Stomach (tissue), 19 donors: ENCODE measurements at places on chromosomes 2 and 18. TPM values are rescaled to one million over a fixed set of nuclear protein-coding genes. Genes with fewer than 3 reads are reported as not detected.

The CFAP65 gene
- total RNA-seq = not detected

The EGR4 gene
- not detected for total RNA-seq

The SLC11A1 gene
- not detected for total RNA-seq

The EHD3 gene
- 3.2 TPM for total RNA-seq

The CRIM1 gene
- total RNA-seq = 158 TPM

GRCh38 chr2:17649026-17649425, 104.6 kb downstream of the SMC6 start:
- no peak overlapping the region for H3K4me3 ChIP-seq
- no peaks in the 10 kb centered on the region for H3K4me1 ChIP-seq
- no peaks in the 10 kb centered on the region for H3K27me3 ChIP-seq
- no peak overlapping the region for H3K27ac ChIP-seq
- DNase-seq = no peak
- no peaks in the 10 kb centered on the region for H3K36me3 ChIP-seq

GRCh38 chr2:186485576-186485870, 537 bp upstream of the ZC3H15 start:
- H3K36me3 ChIP-seq = no peaks in the 10 kb centered on the region
- peak overlapping the region; percentile 91 for H3K4me3 ChIP-seq
- H3K27ac ChIP-seq = peak overlapping the region; percentile 88
- H3K27me3 ChIP-seq = no peaks in the 10 kb centered on the region
- no peak for DNase-seq

GRCh38 chr18:70221156-70221914, 15.8 kb upstream of the RTTN start:
- H3K4me1 ChIP-seq = no peaks in the 10 kb centered on the region
- no peak overlapping the region for H3K4me3 ChIP-seq
- H3K27ac ChIP-seq = no peak overlapping the region
- DNase-seq = no peak
- no peaks in the 10 kb centered on the region for H3K27me3 ChIP-seq

- no peak overlapping the region for H3K4me3 ChIP-seq
- no peak for DNase-seq
- no peaks in the 10 kb centered on the region for H3K36me3 ChIP-seq
- no peak overlapping the region for H3K27ac ChIP-seq
These were observed 107.5 kb upstream of the SPATS2L start for GRCh38 chr2:200199005-200199404.

DNA sequence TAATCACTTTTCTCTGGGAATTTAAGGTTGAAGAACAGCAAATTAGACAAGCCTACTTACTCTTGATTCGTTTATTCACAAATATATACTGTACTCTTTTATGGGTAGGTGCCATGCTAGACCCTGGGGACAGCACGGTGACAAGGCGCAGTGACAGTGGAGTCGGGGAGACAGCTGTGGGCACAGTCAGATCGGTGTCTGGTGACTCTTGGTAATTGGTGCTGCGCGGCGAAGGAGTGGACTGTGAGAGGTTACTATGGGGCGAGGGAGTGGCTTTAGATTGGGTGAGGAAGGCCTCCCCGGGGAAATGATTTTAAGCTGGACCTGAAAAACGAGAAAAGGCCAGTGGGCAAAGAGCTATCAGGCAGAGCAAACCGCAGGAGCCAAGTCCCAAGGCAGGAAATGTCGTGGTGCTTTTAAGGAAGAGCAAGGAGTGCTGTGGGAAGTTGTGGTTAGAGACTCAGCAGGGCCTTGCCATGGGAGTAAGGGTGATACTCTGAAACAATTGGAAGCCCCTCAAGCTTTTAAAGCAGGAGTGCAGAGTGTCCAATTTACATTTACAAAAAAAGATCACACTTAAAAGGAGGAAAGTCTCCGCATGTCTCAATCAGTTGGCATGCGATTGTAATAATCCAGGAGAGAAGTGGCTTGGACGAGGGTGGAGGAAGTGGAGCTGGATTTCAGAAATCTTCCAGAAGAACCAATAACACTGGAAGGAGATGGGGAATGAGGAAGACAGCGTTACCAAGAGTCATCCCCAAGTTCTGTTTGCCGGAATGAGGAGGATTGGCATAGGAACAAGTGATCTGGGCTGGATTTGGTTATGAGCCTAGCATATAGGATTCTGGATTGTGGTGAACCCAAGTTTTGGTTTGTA, 36.1 kb upstream of the TXNDC2 start:
- H3K4me1 ChIP-seq = peaks cover 52% of the 10 kb centered on the region
- H3K4me3 ChIP-seq = no peak overlapping the region
- peak; percentile 77 for DNase-seq
- H3K27ac ChIP-seq = peak overlapping the region; percentile 80

- H3K36me3 ChIP-seq = no peaks in the 10 kb centered on the region
- no peaks in the 10 kb centered on the region for H3K27me3 ChIP-seq
- DNase-seq = no peak
- no peak overlapping the region for H3K27ac ChIP-seq
- H3K4me3 ChIP-seq = no peak overlapping the region
These were observed 137.9 kb upstream of the VRK2 start for GRCh38 chr2:57908736-57909161.

- no peak overlapping the region for H3K4me3 ChIP-seq
- no peak overlapping the region for H3K27ac ChIP-seq
- no peaks in the 10 kb centered on the region for H3K36me3 ChIP-seq
- no peaks in the 10 kb centered on the region for H3K27me3 ChIP-seq
- DNase-seq = no peak
These were observed 223.7 kb downstream of the LOXHD1 start for GRCh38 chr18:46433121-46433826.

DNA sequence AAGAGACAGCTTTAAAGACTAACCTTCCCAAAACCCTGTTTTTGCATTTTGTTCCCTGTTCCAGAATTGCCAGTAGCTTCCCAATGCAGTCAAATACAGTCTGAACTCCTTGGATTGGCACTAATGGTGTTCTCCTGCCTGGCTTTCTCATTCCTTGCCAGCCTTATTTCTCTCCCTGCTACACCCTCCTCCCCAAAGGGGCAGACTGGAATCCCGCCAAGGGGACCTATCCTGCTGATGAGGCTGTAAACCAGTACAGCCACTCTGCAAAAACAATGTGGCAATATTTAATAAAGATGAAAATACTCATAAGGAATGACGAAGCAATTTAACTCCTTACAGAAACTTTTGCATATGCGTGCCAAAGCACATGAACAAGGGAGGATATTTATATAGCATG, 4.5 kb upstream of the SLC4A5 start:
- H3K27ac ChIP-seq = no peak overlapping the region

DNA sequence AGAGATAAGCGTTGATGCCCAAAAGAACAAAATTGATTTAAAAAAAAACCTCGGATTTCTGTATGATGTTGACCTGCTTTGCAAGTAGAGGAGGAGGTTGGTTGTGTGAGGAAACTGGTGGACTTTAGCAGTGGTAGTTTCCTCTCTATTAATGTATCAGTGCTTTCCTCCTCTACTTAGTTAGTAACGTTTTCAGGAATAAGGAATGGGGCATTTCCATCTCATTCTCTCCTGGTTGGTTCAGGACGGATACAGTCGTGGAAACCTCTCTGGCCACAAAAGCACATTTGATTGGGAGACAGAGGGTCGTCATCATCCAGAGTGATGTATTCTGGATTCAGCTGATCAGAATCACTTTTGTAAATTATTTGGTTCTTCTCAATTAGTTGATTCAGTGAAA, 1.5 kb downstream of the FHOD3 start:
- H3K27me3 ChIP-seq = peaks cover 59% of the 10 kb centered on the region
- H3K4me3 ChIP-seq = no peak overlapping the region
- peaks cover 27% of the 10 kb centered on the region for H3K4me1 ChIP-seq

- H3K27me3 ChIP-seq = no peaks in the 10 kb centered on the region
- no peaks in the 10 kb centered on the region for H3K4me1 ChIP-seq
- DNase-seq = no peak
- H3K27ac ChIP-seq = no peak overlapping the region
- H3K36me3 ChIP-seq = no peaks in the 10 kb centered on the region
These were observed 102.5 kb upstream of the ITPRID2 start for GRCh38 chr2:181788897-181789555.

DNA sequence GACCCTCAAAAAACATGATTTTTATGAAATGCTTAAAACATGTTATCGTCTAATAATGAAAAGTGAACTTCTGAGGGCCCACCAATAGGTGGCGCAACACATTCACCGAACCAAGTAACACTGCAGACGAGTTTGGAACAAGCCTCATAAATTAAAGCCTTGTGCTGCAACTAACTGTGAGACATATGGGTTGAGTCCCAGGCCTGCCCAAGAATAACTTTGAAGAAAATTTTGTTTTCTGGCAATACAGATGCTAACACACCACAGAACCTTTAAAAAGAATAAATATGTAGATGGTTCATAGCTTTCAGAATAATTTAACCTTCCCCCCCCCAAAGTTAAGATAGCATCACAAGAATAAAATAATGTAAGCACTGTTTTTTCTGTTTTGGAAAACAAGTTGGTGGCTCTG, 285.9 kb downstream of the RNF144A start:
- no peak overlapping the region for H3K4me3 ChIP-seq
- no peaks in the 10 kb centered on the region for H3K36me3 ChIP-seq
- H3K27ac ChIP-seq = no peak overlapping the region
- peak; percentile 50 for DNase-seq
- no peaks in the 10 kb centered on the region for H3K4me1 ChIP-seq

GRCh38 chr2:236694146-236694888, 124.7 kb downstream of the ACKR3 start:
- no peaks in the 10 kb centered on the region for H3K27me3 ChIP-seq
- no peak overlapping the region for H3K4me3 ChIP-seq
- H3K36me3 ChIP-seq = no peaks in the 10 kb centered on the region

DNA sequence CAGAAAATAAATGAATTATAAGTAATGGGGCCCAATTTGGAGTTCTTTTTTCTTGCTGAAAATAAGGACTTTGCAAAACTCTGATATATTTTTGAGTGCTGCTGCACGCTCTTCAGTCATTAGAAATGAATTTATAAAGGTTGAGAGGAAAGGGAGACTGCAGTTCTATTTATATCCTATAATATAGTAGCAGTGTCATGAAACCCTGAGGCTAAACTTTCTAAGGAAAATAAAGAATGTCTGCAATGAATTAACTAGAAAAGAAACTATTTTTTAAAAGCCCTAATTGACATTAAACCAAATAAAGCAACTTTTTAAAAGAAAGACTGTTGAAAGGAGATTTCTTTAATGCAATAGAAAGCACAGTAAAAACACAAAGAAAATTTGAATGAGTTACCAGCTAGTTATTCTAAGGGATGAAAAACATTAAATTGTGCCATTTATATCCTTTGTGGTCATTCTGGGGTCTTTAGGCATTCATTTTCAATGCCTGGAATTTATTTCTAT, 1072.8 kb upstream of the TMEFF2 start:
- no peaks in the 10 kb centered on the region for H3K36me3 ChIP-seq
- no peaks in the 10 kb centered on the region for H3K4me1 ChIP-seq
- no peaks in the 10 kb centered on the region for H3K27me3 ChIP-seq
- no peak overlapping the region for H3K4me3 ChIP-seq
- H3K27ac ChIP-seq = no peak overlapping the region
- no peak for DNase-seq

GRCh38 chr18:13791181-13791580, 32.8 kb upstream of the MC5R start:
- no peaks in the 10 kb centered on the region for H3K36me3 ChIP-seq
- H3K27me3 ChIP-seq = peaks cover under 1% of the 10 kb centered on the region
- H3K4me3 ChIP-seq = no peak overlapping the region
- DNase-seq = no peak
- H3K27ac ChIP-seq = no peak overlapping the region
- H3K4me1 ChIP-seq = no peaks in the 10 kb centered on the region

DNA sequence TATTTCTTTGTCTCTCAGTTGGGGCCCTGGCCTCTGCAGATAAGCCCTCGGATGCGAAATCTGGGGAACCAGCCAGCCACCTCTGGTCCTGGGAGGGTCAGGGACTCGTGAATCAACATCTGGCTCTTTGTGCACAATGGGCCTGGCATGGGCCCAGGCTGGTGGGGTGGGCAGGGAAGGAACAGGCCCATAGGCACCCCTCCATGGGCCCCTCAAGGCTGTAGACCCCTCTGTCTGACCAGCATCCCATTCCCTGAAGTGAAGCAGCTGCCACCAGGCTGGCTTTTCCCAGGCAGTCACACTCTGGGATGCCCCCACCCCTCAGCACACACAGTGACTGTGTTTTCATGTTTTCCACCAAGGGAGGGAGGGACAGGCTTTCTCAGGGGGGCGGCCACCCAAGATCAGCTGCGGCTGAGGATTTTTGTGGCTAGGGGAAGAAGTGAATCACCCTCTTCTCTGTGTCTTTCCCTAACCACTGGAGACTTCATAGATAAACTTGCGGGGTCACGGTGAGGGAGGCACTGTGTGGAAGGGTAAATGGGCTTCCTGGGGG, 166.0 kb downstream of the AGAP1 start:
- H3K27me3 ChIP-seq = no peaks in the 10 kb centered on the region
- no peak overlapping the region for H3K4me3 ChIP-seq
- peak; percentile 63 for DNase-seq
- peak overlapping the region; percentile 49 for H3K27ac ChIP-seq
- H3K36me3 ChIP-seq = no peaks in the 10 kb centered on the region

GRCh38 chr2:217325251-217325650, 465.4 kb upstream of the TNP1 start:
- no peaks in the 10 kb centered on the region for H3K36me3 ChIP-seq
- peaks cover 18% of the 10 kb centered on the region for H3K4me1 ChIP-seq
- H3K4me3 ChIP-seq = no peak overlapping the region

DNA sequence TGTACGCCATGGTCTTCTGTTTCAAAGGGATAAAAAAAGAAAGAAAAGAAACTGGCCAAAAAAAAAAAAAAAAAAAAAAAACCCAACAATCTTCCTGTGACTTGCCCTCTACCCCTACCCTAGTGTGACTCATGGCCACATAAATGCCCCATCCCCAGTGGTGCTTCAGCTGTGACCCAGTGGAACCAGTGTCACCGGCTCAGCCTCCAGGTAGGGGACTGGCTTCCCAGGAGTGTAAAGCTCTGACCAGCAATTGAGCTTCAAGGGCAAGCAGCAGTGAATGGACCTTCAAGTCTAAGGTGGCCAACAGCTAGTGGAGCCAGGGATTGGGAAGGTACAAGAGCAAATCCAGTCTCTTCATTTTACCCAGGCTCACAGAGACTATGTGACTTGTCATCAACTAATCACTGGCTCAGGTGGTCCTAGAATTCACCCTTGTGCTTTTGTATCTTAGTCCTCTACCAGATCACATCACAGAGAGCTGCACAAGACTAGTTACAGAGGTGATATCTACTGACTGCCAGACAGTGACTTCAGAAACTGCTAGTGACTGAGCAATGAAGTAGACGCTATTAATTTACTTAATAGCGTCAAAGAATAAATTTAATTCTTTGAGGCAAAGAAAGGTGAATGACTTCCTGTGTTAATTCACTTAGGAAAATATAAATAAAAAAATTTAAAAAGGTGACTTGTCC, 1.3 kb upstream of the TGFBRAP1 start:
- H3K27ac ChIP-seq = peak overlapping the region; percentile 71
- no peak overlapping the region for H3K4me3 ChIP-seq
- peaks cover 40% of the 10 kb centered on the region for H3K4me1 ChIP-seq
- DNase-seq = no peak
- no peaks in the 10 kb centered on the region for H3K27me3 ChIP-seq
- no peaks in the 10 kb centered on the region for H3K36me3 ChIP-seq

GRCh38 chr2:186755066-186755465, 61.2 kb downstream of the FAM171B start:
- no peaks in the 10 kb centered on the region for H3K27me3 ChIP-seq
- no peaks in the 10 kb centered on the region for H3K36me3 ChIP-seq
- no peaks in the 10 kb centered on the region for H3K4me1 ChIP-seq

- H3K36me3 ChIP-seq = no peaks in the 10 kb centered on the region
- H3K27ac ChIP-seq = no peak overlapping the region
- no peak for DNase-seq
- no peak overlapping the region for H3K4me3 ChIP-seq
- H3K4me1 ChIP-seq = peaks cover 4% of the 10 kb centered on the region
- H3K27me3 ChIP-seq = no peaks in the 10 kb centered on the region
These were observed 126.0 kb downstream of the MREG start for GRCh38 chr2:215887303-215887702.
